Ovary (tissue), 10 donors: ENCODE measurements at places on chromosomes 2 and 18. TPM values are rescaled to one million over a fixed set of nuclear protein-coding genes. Genes with fewer than 3 reads are reported as not detected.

Gene ZSWIM2
- total RNA-seq: not detected

Gene IL1R2
- total RNA-seq: 6.6 TPM

Gene WDR7
- 28.9 TPM for total RNA-seq

Gene CIB4
- not detected for total RNA-seq

Gene ABCG8
- total RNA-seq: not detected
